Activated gamma-delta T cell (primary cell): ENCODE measurements at places on chromosomes 5 and 9.

DNA sequence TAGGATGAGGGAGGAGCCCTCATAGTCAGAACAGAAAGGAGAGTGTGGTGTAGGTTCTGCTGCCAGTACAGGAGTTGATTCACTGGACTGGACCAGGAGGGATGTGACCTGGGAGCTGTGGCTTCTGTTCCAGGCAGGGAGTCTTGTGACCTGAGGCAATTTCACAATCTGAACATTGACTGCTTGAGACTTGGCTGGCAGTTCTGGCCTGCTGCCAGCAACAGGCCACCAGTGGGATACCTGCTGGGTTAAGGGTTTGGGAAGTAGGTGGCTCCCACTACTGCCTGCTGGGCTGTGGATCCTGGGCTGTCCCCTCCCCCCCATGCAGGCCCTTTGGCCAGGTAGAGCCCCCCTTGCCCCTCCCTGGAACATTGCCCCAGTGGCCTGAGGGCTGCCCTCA, 268.6 kb upstream of the ARRDC3 start:
- DNase-seq = no peak

- DNase-seq = no peak
These were observed 66.6 kb upstream of the NR3C1 start for GRCh38 chr5:143470120-143470519.

DNA sequence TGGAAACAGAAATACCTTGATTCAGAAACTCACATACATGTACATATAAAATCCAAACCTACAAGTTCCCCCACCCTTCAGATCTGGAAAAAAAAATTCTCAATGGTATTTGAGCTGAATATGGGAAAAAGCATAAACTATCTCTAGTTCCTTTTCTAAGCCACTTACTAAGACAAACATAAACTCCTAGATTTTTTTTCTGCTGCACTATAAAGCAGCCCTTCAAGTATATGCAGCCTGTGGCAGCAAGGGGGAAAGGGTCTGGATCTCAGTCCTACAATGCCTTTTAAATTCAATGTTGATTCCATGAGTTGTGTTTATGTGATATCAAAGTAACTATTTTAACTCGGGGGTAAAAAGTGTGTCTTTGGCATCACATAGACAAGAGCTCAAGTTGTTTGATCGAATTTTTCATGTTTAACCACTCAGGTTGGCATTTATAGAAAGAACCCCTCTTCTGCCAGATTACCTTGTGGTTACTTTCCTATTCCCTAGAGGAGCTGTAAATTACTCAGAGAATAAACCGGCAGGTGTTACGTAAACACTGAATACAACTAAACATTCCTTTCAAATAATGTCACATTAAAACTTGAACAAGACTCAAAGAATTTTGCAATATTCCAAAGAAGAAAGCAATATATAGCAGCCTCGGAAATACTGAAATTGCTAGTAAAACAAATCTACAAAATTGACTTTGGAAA, 91.8 kb upstream of the FER start:
- no peak for DNase-seq

GRCh38 chr9:110954822-110955291, 83.4 kb downstream of the LPAR1 start:
- DNase-seq = no peak

DNA sequence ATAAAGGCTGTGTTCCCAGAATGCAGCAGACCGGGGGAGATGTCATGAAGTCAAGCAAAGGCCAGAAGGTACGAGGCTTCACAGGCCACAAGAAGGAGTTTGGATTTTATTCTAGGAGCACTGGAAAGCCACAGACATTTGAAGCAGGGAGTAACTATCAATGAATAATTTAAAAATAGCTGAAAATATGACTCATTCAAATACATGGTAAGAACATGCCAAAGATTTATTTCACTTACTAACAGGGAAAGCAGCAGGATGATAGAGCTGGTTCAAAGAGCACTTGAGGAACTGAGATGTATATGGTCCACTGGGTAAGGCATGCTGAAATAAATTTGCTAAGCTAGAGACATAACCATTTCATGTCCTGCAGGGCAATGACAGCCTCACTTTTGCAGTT, 53.2 kb downstream of the MSX2 start:
- DNase-seq = no peak

GRCh38 chr5:6419340-6419852, 29.3 kb upstream of the UBE2QL1 start:
- no peak for DNase-seq

- DNase-seq = no peak
These were observed 159.1 kb downstream of the YIPF5 start for GRCh38 chr5:144011388-144011787.

- DNase-seq = no peak
These were observed 4.6 kb downstream of the PTGES start for GRCh38 chr9:129748249-129748648.

DNA sequence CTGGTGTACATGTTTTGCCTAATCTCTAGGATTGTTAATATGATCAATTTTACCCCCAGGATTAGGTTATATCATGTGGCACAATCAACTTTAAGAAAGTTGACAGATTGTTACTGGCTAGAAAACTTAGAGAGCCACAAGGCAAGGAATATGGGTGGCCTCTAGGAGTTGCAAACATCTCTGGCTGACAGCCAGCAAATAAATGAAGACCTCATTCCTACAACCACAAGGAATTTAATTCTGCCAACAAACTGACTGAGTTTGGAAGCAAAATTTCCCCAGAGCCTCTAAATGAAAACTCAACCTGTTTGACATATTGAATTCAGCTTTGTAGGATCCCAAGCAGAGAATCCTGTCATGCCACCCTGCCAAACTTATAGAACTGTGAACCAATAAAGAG, 196.4 kb upstream of the PTGER4 start:
- DNase-seq = no peak

DNA sequence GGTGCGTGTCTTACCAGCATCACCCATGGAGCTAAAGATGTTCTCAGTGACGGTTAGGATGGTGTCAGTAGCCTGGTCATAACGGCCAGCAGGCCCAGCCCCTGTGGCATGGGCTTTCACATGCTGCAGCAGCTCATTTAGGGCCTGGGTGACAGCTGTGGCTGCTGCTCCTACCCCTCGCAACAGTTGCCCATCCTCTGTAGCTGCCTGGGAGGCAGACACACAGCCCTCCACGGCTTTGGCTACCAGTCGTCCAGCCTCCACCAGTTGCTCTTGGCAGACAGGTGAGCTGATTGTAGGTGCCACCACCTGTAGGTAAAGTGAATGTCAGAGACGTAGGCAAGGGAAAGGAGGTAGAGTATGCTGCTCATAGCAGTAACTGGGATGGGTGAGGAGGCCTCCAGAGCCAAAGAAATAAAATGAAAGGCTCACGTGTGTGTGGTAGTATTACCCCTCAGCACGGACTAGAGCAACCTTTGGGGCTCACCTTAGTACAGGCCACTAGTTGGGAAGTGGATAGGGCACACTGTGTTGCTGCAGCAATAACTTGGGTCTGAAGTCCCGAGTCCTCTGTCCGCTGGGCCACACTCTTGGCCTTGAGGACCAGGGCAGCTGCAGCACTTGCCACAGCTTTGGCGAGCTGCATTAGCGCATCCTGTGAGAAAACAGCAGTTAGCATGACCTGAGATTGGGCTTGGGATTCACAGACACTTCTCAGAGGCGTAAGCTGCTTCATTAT, 14.7 kb downstream of the TLN1 start:
- no peak for DNase-seq

DNA sequence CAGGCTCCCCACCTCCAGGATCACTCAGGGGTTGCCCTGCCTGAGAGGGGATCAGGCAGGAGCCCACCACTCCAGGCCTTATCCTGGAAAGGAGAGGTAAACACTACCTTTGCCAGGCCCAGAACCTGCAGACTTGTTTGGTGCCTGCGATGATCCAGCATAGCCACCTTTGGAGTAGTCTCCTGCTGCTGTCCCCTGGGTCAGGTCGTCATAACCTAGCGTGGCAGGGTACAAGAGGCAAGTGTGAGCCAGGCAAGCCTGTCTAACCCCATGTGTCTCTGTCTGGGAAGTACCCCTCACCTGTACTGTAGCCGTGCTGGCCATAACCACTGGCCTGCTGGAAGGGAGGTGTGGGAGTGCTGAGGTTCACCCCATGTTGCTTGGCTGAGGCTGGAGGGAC, 106.1 kb downstream of the UBE2R2 start:
- no peak for DNase-seq

DNA sequence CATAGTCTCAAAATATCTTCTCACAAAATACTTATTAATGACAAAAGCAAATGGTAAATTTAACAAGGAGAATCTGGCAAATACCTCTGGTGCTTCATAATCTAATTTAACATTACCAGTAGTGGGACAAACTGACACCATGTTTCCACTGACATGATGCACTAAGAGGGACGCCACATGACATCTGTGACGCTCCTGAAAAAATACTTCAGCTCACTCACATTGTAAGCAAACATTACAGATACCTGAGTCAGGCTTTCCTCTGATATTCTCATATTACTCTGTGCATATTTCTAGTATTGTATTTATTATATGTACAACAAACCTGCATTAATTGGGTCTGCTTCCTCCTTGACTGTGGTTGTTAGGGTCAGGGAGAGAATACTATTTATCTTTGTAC, 56.7 kb upstream of the OSMR start:
- DNase-seq = no peak

GRCh38 chr5:61575103-61575502, 243.0 kb downstream of the ZSWIM6 start:
- DNase-seq = no peak

GRCh38 chr9:529731-530130, 311.8 kb upstream of the DMRT1 start:
- no peak for DNase-seq

GRCh38 chr9:131111854-131112311, 13.5 kb upstream of the NUP214 start:
- no peak for DNase-seq

DNA sequence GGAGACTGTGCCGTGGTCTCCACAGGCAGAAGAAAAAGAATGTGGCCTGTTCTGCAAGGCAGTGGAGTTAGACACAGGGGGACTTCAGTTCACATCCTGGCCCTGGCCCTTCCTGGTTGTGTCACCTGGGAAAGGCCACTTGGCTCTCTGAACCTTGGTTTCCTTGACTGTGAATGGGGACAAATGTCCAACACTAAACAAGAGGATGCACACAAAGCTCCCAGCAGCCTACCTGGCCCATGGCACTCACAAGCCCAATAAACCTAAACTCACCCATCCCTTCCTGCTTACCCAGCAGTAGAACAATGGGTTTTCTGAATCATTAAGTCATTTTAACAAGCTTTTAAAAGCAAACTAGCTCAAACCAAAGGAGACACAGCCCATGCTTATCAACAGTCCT, 103.9 kb downstream of the FRMD3 start:
- no peak for DNase-seq

- no peak for DNase-seq
These were observed 17.8 kb upstream of the ZNF622 start for GRCh38 chr5:16483361-16483760.

- no peak for DNase-seq
These were observed 179.2 kb downstream of the MACROH2A1 start for GRCh38 chr5:135219868-135220267.

- DNase-seq = no peak
These were observed 389.3 kb upstream of the DMAC1 start for GRCh38 chr9:8188723-8189407.

GRCh38 chr5:88021141-88021540, 247.5 kb downstream of the TMEM161B start:
- DNase-seq = no peak
